Hindlimb muscle (tissue), 1 donor: ENCODE measurements at places on chromosomes 6 and 20.

- no peak for DNase-seq
These were observed 211.0 kb downstream of the MOXD1 start for GRCh38 chr6:132190097-132190814.

GRCh38 chr6:144311361-144311760, 26.2 kb downstream of the UTRN start:
- no peak for DNase-seq

GRCh38 chr6:87808005-87808757, 106.1 kb upstream of the AKIRIN2 start:
- DNase-seq: no peak

GRCh38 chr20:47720636-47721427, 64.4 kb downstream of the SULF2 start:
- DNase-seq: no peak

DNA sequence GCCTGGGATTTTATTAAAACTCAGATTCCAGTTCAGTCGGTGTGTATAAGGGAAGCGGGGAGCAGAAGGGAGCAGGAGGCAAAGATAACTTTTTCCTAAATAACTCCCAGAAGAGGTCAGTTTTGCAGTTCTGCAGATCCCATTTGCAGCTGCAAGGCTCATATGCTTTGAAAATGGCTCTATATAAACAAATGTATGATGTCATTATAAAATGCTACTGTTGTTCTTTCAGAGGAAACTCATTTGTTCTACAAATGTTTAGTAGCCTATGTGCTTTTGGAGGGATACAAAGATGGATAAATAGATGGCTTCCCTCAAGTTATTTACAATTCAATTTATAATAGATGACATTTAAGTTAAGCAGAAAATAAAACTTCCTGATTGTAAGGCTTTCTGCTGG, 29.2 kb upstream of the DSP start:
- DNase-seq: no peak
